Sigmoid colon (tissue), 7 donors: ENCODE measurements at places on chromosomes 7 and 10. TPM values are rescaled to one million over a fixed set of nuclear protein-coding genes. Genes with fewer than 3 reads are reported as not detected.

The AGBL3 gene
- 1.1 TPM for total RNA-seq

GRCh38 chr7:149552799-149553198, 55.2 kb upstream of the ZNF746 start:
- no peaks in the 10 kb centered on the region for H3K4me1 ChIP-seq
- H3K36me3 ChIP-seq = peaks cover 38% of the 10 kb centered on the region
- H3K4me3 ChIP-seq = no peak overlapping the region
- no peak overlapping the region for H3K27ac ChIP-seq
- H3K27me3 ChIP-seq = no peaks in the 10 kb centered on the region

DNA sequence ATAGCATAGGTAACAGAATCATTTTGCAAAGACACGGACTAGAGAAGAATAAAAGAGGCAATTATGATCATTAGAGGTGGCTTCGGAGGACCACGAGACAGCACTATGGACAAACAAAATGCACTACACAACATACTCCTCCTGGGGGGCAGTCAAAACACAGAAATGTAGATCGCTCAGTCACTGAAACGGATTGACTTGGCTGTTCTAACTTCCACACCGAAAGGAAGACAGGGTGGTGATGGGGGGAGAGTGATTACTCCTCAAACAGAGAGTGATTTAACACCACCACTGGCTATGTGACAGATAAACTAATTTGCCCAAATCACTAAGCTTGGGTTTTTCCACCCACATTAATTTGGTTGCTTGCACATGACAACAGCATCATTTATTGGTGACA, 14.1 kb upstream of the PPA1 start:
- H3K27me3 ChIP-seq = no peaks in the 10 kb centered on the region
- no peak overlapping the region for H3K4me3 ChIP-seq
- H3K4me1 ChIP-seq = no peaks in the 10 kb centered on the region
- no peak overlapping the region for H3K27ac ChIP-seq

- H3K4me3 ChIP-seq = no peak overlapping the region
- no peaks in the 10 kb centered on the region for H3K36me3 ChIP-seq
- no peak for DNase-seq
- no peak overlapping the region for H3K27ac ChIP-seq
- H3K4me1 ChIP-seq = no peaks in the 10 kb centered on the region
These were observed 162.4 kb downstream of the COBL start for GRCh38 chr7:51154201-51154600.

DNA sequence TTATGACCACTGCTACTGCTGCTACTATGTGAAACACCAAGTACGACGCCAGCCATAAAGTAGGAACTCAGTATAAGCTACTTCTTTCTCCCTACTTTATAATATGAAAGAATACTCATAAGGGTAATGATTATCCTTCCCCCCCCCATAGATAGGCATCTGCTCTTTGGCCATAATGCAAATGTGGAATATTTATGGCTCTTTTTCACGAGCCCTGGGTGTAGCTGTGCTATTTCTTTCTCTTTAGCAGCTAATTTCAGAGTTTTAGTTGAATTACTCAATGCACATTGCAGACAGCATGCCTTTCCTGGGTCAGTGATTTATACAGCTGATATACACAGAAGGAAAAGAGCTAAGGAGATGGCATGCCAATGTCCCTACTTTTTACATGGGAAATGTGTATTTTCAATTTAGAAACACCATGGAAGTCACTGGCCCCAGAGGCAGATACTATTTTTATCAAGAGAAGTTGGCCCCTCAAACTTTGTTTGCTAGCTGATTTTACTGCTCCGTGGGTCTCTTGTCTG, 234.1 kb upstream of the KIAA1217 start:
- no peak overlapping the region for H3K27ac ChIP-seq
- no peaks in the 10 kb centered on the region for H3K36me3 ChIP-seq
- no peaks in the 10 kb centered on the region for H3K4me1 ChIP-seq
- H3K27me3 ChIP-seq = no peaks in the 10 kb centered on the region
- no peak overlapping the region for H3K4me3 ChIP-seq

GRCh38 chr7:137934176-137934826, 67.6 kb downstream of the CREB3L2 start:
- DNase-seq = no peak
- H3K4me1 ChIP-seq = no peaks in the 10 kb centered on the region
- peak overlapping the region; percentile 78 for H3K27ac ChIP-seq
- H3K27me3 ChIP-seq = no peaks in the 10 kb centered on the region
- H3K4me3 ChIP-seq = no peak overlapping the region
- no peaks in the 10 kb centered on the region for H3K36me3 ChIP-seq

GRCh38 chr10:70514591-70514990, 36.0 kb downstream of the PALD1 start:
- H3K27me3 ChIP-seq = no peaks in the 10 kb centered on the region
- H3K36me3 ChIP-seq = no peaks in the 10 kb centered on the region
- no peaks in the 10 kb centered on the region for H3K4me1 ChIP-seq
- DNase-seq = no peak

The RPS24 gene
- 2,487 TPM for total RNA-seq

DNA sequence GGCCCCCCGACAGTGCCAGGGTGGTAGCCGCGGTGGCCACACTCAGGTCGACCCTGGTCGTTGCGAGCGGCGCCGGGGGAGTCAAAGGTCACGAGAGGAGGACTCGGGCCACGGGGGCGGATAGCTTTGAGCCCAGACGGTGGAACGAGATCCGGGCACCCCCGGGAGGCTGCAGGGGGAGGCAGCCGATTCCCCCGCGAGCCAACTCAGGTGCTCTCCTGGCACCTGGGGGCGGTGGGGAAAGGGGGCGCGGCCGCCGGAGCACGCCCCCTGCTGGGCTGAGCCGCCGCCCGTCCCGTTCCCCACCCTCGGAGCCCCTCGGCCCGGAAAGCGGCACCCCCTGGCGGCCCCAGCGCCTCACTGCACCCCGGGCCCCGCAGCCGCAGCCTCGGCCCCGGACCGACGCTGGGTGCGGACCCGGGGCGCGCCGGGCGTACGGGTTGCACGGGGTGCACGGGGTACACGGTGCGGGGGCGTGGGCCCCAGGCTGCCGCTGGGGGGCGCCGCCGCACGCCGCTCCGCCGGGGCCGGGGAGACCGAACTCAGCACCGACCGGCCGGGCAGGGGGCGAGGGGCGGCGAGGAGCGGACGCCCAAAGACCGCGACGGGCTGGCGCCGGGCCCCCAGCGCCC, 521 bp upstream of the NYAP1 start:
- no peaks in the 10 kb centered on the region for H3K4me1 ChIP-seq
- no peaks in the 10 kb centered on the region for H3K36me3 ChIP-seq
- peak overlapping the region; percentile 25 for H3K4me3 ChIP-seq

GRCh38 chr10:52526251-52526823, 212.3 kb downstream of the DKK1 start:
- H3K4me3 ChIP-seq = no peak overlapping the region
- no peak overlapping the region for H3K27ac ChIP-seq
- no peaks in the 10 kb centered on the region for H3K36me3 ChIP-seq
- H3K27me3 ChIP-seq = no peaks in the 10 kb centered on the region
- no peaks in the 10 kb centered on the region for H3K4me1 ChIP-seq

The ERV3-1 gene
- total RNA-seq = 12.8 TPM

GRCh38 chr10:75371010-75371409, 30.6 kb downstream of the ZNF503 start:
- DNase-seq = no peak
- H3K27ac ChIP-seq = no peak overlapping the region
- H3K4me1 ChIP-seq = no peaks in the 10 kb centered on the region
- no peaks in the 10 kb centered on the region for H3K36me3 ChIP-seq
- H3K4me3 ChIP-seq = no peak overlapping the region
- H3K27me3 ChIP-seq = no peaks in the 10 kb centered on the region

The ARMC10 gene
- total RNA-seq = 49.0 TPM

- DNase-seq = no peak
- no peak overlapping the region for H3K27ac ChIP-seq
- H3K4me1 ChIP-seq = no peaks in the 10 kb centered on the region
- no peaks in the 10 kb centered on the region for H3K27me3 ChIP-seq
- H3K4me3 ChIP-seq = no peak overlapping the region
These were observed 30.2 kb downstream of the LHFPL3 start for GRCh38 chr7:104358446-104359132.

DNA sequence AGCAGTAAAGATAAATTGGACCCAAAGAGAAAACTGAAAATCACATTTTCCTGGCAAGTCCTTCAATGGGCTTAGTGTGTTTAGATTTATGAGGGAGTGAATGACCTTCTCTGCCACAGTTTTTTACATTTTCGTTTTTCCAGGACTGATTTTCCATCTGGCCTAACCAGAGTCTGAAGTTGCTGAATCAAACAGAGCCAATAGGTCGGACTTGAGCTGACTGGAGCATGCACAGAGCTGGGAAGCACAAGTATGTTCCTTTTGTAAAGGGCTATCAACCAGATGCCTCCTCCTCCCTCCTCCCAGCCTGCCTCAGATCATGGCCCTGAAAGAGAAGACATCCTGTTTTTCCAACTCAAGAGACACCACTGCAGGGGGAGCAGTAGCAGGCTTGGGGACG, 126.0 kb upstream of the ANKRD1 start:
- H3K27ac ChIP-seq = no peak overlapping the region
- no peaks in the 10 kb centered on the region for H3K27me3 ChIP-seq
- H3K4me1 ChIP-seq = no peaks in the 10 kb centered on the region
- no peaks in the 10 kb centered on the region for H3K36me3 ChIP-seq
- peak; percentile 65 for DNase-seq

DNA sequence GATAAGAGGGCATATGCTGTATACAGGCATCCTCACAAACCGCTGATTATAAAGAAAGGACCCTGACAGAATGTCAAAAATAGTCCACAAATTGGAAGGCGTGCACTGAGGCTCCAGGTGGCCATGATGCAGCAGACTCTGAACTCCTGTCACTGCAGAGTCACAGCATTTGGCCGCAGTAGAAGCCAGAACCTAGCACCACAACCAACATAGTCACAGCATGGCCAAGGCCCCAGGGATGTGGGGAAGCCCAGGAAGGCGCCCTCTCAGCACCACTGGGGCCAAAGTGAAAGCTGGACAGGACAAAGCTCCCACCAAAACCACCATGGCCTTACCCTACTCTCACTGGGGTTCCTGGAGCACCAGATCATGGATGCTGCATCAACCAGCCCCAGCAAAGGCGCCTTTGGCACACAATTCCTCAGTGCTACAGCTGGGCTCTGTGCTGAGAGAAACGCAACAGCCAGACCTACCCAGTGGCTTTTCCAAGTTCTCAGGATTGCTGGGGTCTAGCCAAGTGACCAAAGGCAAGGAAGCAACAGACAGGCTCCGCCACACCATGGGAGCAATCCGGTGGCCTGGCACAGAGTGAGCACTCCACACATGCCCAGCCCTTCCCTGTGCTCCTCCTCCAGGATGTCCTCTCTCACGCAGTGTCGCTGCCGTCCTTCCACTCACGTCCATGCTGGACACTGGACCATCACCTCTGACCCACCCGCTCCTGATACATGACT, 60.2 kb downstream of the STK17A start:
- no peak for DNase-seq
- H3K27ac ChIP-seq = no peak overlapping the region
- H3K36me3 ChIP-seq = peaks cover 21% of the 10 kb centered on the region
- H3K4me1 ChIP-seq = peaks cover 35% of the 10 kb centered on the region
- no peaks in the 10 kb centered on the region for H3K27me3 ChIP-seq

GRCh38 chr10:111989136-111989911, 194.2 kb downstream of the GPAM start:
- no peaks in the 10 kb centered on the region for H3K4me1 ChIP-seq
- H3K4me3 ChIP-seq = no peak overlapping the region
- H3K27me3 ChIP-seq = no peaks in the 10 kb centered on the region
- H3K36me3 ChIP-seq = no peaks in the 10 kb centered on the region
- DNase-seq = no peak

GRCh38 chr10:3786295-3787015, 1.4 kb upstream of the KLF6 start:
- H3K4me1 ChIP-seq = no peaks in the 10 kb centered on the region
- peaks cover 6% of the 10 kb centered on the region for H3K36me3 ChIP-seq
- peak overlapping the region; percentile 98 for H3K27ac ChIP-seq
- DNase-seq = peak; percentile 74
- peak overlapping the region; percentile 97 for H3K4me3 ChIP-seq

The LRIT1 gene
- total RNA-seq = not detected

GRCh38 chr10:43262902-43263466, 3.9 kb downstream of the RASGEF1A start:
- no peak overlapping the region for H3K4me3 ChIP-seq
- no peak overlapping the region for H3K27ac ChIP-seq
- no peaks in the 10 kb centered on the region for H3K36me3 ChIP-seq
- H3K4me1 ChIP-seq = peaks cover 6% of the 10 kb centered on the region
- no peak for DNase-seq

The CYP2C19 gene
- total RNA-seq = not detected

DNA sequence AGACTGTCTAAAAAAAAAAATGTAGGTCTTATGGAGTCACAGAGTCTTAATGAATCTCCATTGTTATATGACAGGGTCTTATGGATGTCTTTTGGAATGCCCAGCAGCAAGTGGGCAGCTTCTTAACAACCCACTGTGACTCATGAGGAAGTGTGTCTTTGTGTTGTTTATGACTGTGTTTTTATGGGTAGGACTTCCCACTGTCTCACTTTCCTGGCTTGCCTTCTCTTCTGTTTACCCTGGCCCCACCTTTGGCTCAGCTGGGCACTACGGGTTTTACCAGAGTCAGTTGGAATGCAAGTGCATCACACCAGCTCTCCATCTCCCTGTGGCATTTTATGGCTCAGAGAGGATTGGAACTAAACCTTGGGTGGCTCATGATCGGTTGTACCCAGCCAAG, 580.5 kb downstream of the AUTS2 start:
- DNase-seq = no peak
- no peaks in the 10 kb centered on the region for H3K27me3 ChIP-seq
- H3K36me3 ChIP-seq = no peaks in the 10 kb centered on the region

DNA sequence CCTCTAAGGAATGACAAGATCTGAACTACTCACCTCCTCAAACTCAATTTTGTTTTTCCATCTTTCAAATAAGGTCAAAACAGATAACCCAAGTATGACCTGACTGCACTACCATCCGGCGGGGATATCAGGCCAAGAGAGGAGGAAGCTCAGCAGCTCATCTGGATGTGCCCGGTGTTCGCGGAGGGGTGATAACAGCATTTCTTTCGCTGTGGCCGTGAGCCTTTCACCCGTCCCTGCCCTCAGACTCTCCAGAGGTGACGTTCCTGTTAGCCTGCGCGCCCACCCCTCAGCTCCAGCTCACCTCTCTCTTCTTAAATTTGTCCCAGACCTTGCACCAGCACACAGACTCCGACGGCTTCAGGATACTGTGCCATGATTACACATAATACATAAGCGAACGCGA, 526 bp downstream of the ZNF248 start:
- no peaks in the 10 kb centered on the region for H3K4me1 ChIP-seq
- peak; percentile 71 for DNase-seq
- no peaks in the 10 kb centered on the region for H3K27me3 ChIP-seq
- no peaks in the 10 kb centered on the region for H3K36me3 ChIP-seq
- peak overlapping the region; percentile 100 for H3K27ac ChIP-seq

GRCh38 chr7:100437150-100438100, 1.1 kb upstream of the PPP1R35 start:
- peaks cover 19% of the 10 kb centered on the region for H3K36me3 ChIP-seq
- H3K4me1 ChIP-seq = peaks cover 25% of the 10 kb centered on the region
- DNase-seq = peak; percentile 76
- H3K27ac ChIP-seq = peak overlapping the region; percentile 97
- H3K4me3 ChIP-seq = peak overlapping the region; percentile 83

The NKX1-2 gene
- not detected for total RNA-seq
